M059J (cell line): ENCODE measurements at places on chromosomes 11 and 22. TPM values are rescaled to one million over a fixed set of nuclear protein-coding genes. Genes with fewer than 3 reads are reported as not detected.
A peak's percentile ranks its signal among the peaks of the same experiment; 100 is the strongest.

DNA sequence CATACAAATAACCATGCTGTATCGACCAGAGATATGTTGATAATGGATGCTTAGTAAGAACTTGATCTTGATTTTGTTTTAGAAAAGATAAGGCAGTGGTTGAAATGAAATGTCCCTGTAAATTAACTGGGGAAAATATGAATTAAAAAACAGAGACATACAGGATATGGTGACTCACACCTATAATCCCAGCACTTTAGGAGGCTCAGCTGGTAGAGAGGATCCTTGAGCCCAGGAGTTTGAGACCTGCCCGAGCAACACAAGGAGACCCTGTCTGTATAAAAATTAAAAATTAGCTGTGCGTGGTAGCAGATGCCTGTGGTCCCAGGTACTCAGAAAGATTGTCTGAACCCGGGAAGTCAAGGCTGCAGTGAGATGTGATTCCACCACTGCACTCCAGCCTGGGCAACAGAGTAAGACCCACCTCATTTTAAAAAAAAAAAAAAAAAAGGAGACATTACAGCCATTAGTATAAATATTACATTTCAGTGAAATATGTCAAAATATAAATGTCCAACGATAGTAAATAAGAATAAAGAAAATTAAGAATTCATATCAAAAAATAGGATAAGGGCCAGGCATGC lies 4.6 kb downstream of the PICALM start:
- peak; percentile 64 for DNase-seq

GRCh38 chr22:19143967-19144400 lies 467 bp downstream of the ESS2 start:
- peak; percentile 16 for DNase-seq

GRCh38 chr22:29317827-29318454 lies 2.4 kb upstream of the RASL10A start:
- DNase-seq: no peak

- DNase-seq: no peak
Observed at GRCh38 chr22:45731798-45732495, 60.3 kb downstream of the ATXN10 start.

GRCh38 chr11:45182902-45183301 lies 36.5 kb downstream of the PRDM11 start:
- peak; percentile 37 for DNase-seq

GRCh38 chr11:57439786-57440185 lies 12.9 kb upstream of the SLC43A3 start:
- DNase-seq: no peak

PNPLA3 gene
- 9.4 and 11.8 TPM in 2 replicates for total RNA-seq

APOBEC3G gene
- total RNA-seq: 23.4 and 30.1 TPM in 2 replicates
